NCI-H345 (cell line): ENCODE measurements at places on chromosomes 4 and X.
A peak's percentile ranks its signal among the peaks of the same experiment; 100 is the strongest.

DNA sequence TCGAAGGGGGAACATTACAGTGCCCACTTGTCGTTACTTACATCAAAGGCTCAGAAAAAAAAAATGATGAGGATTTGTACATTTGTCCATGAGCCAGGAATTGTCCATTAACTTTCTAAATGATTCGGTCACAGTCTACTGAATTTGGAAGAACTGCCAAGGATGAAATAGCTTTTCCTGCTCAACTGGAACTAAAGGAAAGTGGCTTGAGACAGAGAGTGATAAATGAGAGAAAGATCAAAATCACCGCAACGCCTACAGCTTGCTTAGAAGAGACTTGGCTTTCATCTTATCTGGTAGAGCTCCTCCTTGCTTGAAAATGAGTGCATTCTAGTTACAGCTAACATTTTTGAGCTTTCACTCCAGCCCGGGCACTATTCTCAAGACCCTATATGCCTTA, 55.5 kb upstream of the ADGRG2 start:
- DNase-seq: no peak

GRCh38 chr4:52939739-52940138, 77.6 kb downstream of the RASL11B start:
- DNase-seq: no peak

- DNase-seq: peak; percentile 11
Observed at GRCh38 chr4:31089815-31090214, 369.6 kb downstream of the PCDH7 start.

DNA sequence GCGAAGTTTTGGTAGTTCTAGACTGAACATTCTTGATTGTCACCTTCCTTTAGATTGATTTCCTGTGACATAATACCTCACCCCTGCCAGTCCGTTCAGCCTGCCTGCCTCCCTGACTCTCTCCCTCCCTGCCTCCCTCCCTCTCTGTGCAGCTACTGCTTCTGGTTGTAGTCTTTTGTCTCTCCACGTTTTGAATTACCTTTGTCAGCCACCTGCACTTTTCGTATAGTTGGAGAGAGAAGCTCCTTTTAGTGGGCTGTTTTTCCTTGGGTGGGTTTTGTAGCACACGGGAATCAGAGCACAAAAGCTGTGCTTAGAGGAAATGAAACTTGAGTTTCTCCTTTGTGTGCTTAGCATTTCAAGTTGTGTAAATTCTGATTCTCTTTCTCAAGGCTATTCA, 32.6 kb upstream of the MSMO1 start:
- no peak for DNase-seq

DNA sequence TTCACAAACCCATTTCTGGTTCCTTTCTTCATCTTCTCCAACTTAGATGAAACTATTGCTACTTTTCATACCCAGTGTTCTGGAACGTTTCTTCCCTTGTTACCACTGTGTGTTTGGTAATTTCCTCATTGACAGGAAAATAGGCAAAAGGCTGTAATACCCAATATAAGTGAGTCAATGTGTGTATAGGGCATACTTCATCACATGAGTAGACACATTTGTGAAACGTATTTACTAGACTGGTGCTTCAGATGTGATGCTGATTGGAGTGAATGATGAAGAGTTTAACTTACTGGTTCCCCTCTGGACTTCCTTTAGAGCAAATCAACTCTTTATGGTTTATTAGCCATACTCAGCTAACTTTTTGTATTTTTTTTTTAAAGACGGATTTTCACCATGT, 195.1 kb upstream of the ATP6AP2 start:
- no peak for DNase-seq

DNA sequence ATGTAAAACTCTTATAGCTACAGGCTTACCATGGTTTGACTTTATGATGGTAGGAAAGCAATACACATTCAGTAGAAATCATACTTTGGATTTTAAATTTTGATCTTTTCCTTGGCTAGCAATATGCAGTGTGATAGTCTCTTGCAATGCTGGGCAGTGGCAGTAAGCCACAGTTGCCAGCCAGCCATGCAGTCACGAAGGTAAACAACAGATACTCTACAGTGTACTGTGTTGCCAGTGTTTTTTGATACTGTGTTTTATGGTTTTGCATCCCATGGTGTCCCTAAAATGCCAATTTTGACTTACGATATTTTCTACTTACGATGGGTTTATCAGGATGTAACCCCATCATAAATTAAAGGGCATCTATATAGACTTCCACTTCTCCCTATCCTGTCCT, 24.8 kb upstream of the KLF3 start:
- no peak for DNase-seq

DNA sequence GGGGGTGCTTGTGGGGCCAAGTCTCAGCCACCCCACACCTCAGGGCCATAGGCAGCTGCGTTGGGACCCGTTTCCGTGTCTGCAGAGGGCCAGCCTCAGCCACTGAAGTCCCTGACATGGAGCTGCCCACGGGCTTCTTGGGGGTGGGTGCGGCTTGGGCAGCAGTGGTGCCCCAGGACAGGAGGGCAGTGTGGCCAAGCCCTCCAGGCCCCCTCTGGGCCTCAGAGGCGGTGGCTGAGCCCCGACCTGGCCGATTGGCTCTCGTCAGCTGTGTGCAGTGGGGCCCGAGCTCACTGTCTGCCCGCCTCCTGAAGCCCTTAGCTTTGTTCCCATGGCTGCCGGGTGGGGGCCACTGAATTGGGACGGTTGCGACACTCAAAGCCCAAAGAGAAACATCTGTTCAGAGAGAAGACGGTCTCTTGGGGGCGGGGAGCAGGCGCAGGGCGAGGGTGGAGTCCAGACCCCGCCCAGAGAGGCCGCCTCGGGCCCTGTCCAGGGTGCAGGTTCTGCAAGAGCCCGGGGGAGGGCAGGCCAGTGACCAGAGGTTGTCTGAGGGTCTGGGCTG, 9.1 kb downstream of the FGFR3 start:
- no peak for DNase-seq
